ENCODE measurements at places on chromosomes 16 and 17. TPM values are rescaled to one million over a fixed set of nuclear protein-coding genes. Genes with fewer than 3 reads are reported as not detected.

DNA sequence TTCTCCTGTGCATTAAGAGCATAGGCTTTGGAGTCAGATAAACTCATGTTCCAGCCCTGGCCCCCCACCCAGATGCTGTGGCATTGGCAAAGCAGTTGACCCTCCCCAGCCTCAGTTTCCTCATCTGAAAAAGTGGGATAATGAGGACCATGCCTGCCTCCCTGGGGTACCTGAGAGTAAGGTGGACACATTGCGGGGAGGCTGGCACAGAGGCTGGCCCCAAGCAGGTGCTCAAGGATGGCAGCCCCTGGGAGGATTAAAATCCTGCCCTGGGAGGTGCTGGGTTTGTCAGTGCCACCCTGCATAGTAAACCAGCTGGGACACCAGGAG, 11.8 kb downstream of the ENPP7 start:
- no peak overlapping the region for H3K27ac ChIP-seq
- no peaks in the 10 kb centered on the region for H3K4me1 ChIP-seq
- H3K4me3 ChIP-seq, result no peak overlapping the region
- no peak for DNase-seq

DNA sequence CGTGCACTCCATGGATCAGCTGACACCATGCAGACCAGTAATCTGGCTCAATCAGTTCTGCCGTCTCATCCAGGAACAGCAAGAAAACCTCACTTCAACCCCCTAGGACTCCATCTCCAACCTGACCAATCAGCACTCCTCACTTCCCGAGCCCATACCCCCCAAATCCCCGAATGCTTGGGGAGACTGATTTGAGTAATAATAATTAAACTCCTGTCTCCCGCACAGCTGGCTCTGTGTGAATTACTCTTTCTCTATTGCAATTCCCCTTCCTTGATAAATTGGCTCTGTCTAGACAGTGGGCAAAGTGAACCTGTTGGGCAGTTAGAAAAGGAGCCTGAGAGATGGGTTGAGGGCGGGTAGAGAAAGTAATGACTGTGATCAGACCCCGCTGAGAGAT, 320.0 kb downstream of the HAPSTR1 start:
- no peaks in the 10 kb centered on the region for H3K4me1 ChIP-seq
- no peak for DNase-seq

DNA sequence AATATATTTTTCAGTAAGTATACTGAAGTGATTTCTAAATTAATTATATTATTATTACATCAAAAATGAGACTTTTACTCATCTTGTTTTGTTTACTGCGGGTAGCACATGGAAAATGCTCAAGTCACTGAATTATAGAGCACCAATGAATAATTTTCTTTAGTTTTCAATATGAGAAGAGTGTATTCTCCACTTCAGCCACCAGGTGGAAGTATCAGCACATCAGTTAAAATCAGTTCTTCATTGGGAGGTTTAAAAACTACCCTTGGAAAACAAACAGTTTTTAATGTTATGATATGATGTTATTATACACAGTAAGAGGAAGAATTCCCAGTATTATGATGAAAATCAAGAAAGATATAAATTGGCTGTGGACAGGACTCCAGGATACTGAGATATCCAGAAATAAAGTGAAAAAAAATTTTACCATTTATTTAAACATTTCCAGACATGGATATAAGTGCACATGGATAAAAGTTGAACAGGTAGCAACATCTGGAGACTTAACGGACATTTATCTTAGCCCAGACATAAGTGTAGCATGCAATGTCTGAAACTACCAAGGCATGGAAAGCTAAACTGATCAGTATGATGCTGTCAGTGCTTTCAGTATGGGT, 467.3 kb downstream of the KCNJ2 start:
- H3K36me3 ChIP-seq, result no peaks in the 10 kb centered on the region
- DNase-seq, result peak; percentile 36
- H3K4me1 ChIP-seq, result no peaks in the 10 kb centered on the region
- no peak overlapping the region for H3K27ac ChIP-seq
- H3K4me3 ChIP-seq, result no peak overlapping the region

GRCh38 chr16:8874388-8874787, 5.6 kb upstream of the CARHSP1 start:
- no peaks in the 10 kb centered on the region for H3K27me3 ChIP-seq
- H3K27ac ChIP-seq, result no peak overlapping the region
- no peaks in the 10 kb centered on the region for H3K4me1 ChIP-seq
- no peaks in the 10 kb centered on the region for H3K36me3 ChIP-seq

DNA sequence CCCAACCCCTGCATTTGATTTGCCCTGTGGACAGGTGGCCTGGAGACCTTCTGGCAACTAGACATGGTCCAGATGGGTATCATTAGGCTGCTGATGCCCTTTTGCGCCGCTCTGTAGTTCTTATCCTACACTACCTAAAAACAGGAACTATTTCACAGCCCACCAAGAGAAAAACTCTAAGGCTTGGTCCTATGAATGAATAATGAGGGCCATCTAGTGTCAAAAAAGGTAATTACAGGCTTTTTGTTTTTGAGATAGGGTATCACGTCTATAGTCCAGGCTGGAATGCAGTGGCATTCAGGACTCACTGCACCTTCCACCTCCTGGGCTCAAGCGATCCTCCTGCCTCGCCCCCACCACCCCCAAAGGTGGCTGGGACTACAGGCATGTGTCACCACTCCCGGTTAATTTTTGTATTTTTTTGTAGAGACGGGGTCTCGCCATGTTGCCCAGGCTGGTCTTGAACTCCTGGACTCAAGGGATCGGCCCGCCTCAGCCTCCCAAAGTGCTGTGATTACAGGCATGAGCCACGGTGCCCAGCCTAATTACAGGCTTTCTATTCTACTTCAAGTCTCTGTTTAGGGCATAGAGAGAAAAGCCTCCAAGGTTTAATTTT, 20.9 kb downstream of the COIL start:
- no peak overlapping the region for H3K4me3 ChIP-seq
- peaks cover 7% of the 10 kb centered on the region for H3K36me3 ChIP-seq
- H3K27ac ChIP-seq, result no peak overlapping the region
- no peaks in the 10 kb centered on the region for H3K4me1 ChIP-seq

DNA sequence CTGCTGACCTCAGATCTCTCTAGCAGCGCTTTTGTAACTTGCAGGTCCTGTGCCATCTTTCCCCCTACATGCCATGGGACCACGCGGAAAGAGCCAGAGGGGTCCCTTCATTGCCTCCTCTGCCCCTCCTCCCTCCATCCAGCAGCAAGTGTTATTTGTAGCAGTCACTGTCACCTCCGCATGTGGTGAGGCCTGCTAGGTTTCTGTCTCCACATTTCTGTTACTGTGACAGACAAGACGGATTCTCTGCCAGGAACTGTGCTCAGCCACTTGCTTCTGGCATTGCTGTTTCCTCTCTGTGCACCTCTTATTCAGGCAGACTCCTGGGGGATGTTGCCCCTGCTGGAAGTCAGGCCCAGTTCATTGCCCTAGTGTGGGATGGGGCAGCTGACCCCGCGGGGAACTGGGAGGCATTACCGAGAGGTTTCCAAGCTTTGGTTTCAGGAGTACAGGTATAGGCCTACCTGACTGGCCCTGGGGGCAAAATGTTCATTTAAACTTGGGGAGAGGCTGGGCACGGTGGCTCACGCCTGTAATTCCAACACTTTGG, 61.2 kb downstream of the RAB11FIP4 start:
- H3K36me3 ChIP-seq, result no peaks in the 10 kb centered on the region
- no peaks in the 10 kb centered on the region for H3K27me3 ChIP-seq
- H3K4me1 ChIP-seq, result peaks cover 2% of the 10 kb centered on the region
- no peak overlapping the region for H3K4me3 ChIP-seq
- no peak overlapping the region for H3K27ac ChIP-seq
- no peak for DNase-seq

DNA sequence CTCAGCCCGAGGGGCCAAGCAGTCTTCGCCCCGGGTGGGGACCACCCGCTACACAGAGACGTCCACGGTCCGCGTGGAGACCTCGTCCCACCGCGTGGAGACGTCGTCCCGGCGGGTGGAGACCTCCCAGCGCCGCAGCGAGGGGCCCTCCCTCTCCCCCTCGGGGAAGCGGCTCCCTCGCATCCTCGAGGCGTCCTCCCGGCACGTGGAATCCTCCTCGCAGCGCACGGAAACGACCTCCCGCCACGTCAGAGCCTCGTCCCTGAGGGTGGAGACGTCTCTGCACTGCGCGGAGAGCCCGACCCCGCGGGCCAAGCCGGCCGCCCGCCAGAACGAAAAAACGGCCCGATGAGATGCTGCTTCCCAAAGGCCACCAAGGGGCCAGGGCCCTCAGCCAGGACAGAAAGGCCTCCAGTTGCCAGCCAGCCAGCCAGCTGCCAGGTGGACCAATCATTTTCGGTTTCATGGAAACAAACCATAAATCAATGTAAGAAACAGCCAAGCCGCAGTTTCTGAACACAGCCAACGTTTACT, 424 bp downstream of the C17orf100 start:
- peak overlapping the region; percentile 90 for H3K27ac ChIP-seq
- peaks cover 6% of the 10 kb centered on the region for H3K4me1 ChIP-seq
- H3K27me3 ChIP-seq, result peaks cover 13% of the 10 kb centered on the region
- DNase-seq, result peak; percentile 66
- peak overlapping the region; percentile 49 for H3K4me3 ChIP-seq

DNA sequence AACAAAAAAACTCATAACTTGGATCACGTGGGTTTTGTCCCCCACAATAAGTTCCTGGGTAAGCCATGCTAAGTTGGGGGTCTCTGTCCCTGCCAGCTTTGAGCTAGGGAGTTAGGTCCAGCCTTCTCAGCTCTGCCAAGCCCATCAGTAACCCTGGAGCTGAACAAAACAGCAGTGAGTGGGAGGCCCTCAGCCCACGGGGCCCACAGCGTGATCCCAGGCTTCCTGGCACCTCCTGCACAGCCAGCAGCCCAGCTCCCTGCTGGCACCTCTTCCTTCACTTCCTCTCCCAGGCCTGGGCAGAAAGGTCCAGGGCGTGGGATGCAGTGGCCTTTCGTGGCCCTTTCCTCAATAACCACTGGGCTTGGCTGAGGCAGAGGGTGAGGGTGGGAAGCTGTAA, 35.5 kb upstream of the CDC42EP4 start:
- H3K4me3 ChIP-seq, result no peak overlapping the region
- no peaks in the 10 kb centered on the region for H3K4me1 ChIP-seq
- H3K27ac ChIP-seq, result peak overlapping the region; percentile 4
- no peak for DNase-seq

DNA sequence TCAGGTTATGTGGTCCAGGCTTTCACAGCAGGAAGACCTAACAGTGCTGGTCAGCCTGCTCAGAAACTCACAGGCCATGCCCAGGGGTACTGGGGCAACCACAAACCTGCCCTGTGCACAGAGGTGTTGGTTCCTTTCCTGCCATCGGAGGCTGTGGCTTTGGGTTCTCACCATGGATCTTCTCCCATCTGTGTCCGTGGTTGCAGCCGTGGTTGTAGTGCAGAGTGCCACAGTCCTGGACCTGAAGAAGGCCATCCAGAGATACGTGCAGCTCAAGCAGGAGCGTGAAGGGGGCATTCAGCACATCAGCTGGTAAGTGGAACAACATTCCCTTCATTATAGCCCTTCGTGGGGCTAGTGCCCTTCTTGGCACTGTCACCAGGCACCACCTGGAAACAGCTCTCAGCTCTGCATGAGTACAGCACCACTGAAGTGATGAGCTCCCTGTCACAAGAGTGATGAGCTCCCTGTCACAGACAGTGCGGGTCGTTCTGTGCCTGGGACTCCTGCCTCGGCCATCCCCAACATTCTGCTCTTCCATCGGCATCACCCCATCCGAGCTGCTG, 2.0 kb downstream of the SNRNP25 start:
- peaks cover 55% of the 10 kb centered on the region for H3K36me3 ChIP-seq
- no peak overlapping the region for H3K27ac ChIP-seq
- H3K27me3 ChIP-seq, result no peaks in the 10 kb centered on the region
- no peak overlapping the region for H3K4me3 ChIP-seq
- no peak for DNase-seq

GRCh38 chr17:37259030-37259735, 116.6 kb upstream of the C17orf78 start:
- no peak for DNase-seq
- H3K36me3 ChIP-seq, result peaks cover 3% of the 10 kb centered on the region
- no peak overlapping the region for H3K27ac ChIP-seq
- no peak overlapping the region for H3K4me3 ChIP-seq
- H3K27me3 ChIP-seq, result no peaks in the 10 kb centered on the region

GRCh38 chr17:72346306-72346705, 225.5 kb downstream of the SOX9 start:
- no peaks in the 10 kb centered on the region for H3K27me3 ChIP-seq
- no peak overlapping the region for H3K27ac ChIP-seq
- peaks cover 3% of the 10 kb centered on the region for H3K4me1 ChIP-seq
- no peak overlapping the region for H3K4me3 ChIP-seq
- no peaks in the 10 kb centered on the region for H3K36me3 ChIP-seq

- no peak overlapping the region for H3K27ac ChIP-seq
- no peaks in the 10 kb centered on the region for H3K36me3 ChIP-seq
- no peak overlapping the region for H3K4me3 ChIP-seq
- no peaks in the 10 kb centered on the region for H3K4me1 ChIP-seq
- H3K27me3 ChIP-seq, result no peaks in the 10 kb centered on the region
Measured at GRCh38 chr17:6473128-6473767, 29.0 kb downstream of the PIMREG start.

GRCh38 chr17:82840431-82840831, 609 bp upstream of the ZNF750 start:
- H3K36me3 ChIP-seq, result peaks cover 22% of the 10 kb centered on the region
- no peak for DNase-seq
- no peak overlapping the region for H3K27ac ChIP-seq
- no peaks in the 10 kb centered on the region for H3K27me3 ChIP-seq

- H3K4me3 ChIP-seq, result no peak overlapping the region
- H3K27me3 ChIP-seq, result no peaks in the 10 kb centered on the region
- H3K4me1 ChIP-seq, result no peaks in the 10 kb centered on the region
- DNase-seq, result no peak
- no peak overlapping the region for H3K27ac ChIP-seq
- peaks cover 75% of the 10 kb centered on the region for H3K36me3 ChIP-seq
Measured at GRCh38 chr17:4877089-4877488, 22.2 kb upstream of the C17orf107 start.

- no peaks in the 10 kb centered on the region for H3K27me3 ChIP-seq
- no peak overlapping the region for H3K27ac ChIP-seq
- H3K4me3 ChIP-seq, result peak overlapping the region; percentile 19
Measured at GRCh38 chr16:84312783-84313382, 18.2 kb downstream of the WFDC1 start.

DNA sequence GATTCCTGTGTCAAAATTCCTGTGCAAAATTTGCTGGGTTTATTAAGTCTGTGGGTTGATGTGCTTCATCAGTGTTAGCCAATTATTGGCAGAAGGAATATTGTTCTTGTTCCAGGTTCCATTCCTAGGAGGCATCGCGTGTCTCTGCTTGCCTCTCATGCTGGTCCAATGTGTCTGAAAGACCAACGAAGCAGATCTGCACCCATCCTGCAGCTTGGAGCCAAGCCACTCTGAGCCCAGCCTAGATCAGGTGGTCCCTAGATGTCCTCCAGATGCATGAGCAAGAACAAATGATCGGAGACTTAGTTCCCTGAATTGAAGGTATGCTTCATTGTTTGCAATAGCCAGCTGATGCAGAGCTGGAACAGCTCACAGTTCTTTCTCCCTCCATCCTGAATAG, 10.5 kb upstream of the PIK3R6 start:
- no peaks in the 10 kb centered on the region for H3K36me3 ChIP-seq
- no peak overlapping the region for H3K27ac ChIP-seq
- no peak overlapping the region for H3K4me3 ChIP-seq
- DNase-seq, result no peak
- no peaks in the 10 kb centered on the region for H3K4me1 ChIP-seq

Gene SLC38A8
- not detected for polyA plus RNA-seq

Gene ICAM2
- polyA plus RNA-seq, result 10.8 TPM

Gene HBA2
- 10.7 TPM for polyA plus RNA-seq

Gene RASL10B
- polyA plus RNA-seq, result 1.7 TPM

Gene KRTAP3-2
- not detected for polyA plus RNA-seq

Gene KRT24
- not detected for polyA plus RNA-seq

Gene PIGQ
- polyA plus RNA-seq, result 26.8 TPM

All from small intestine (tissue), 16 donors.